Tibial nerve (tissue), 4 donors: ENCODE measurements at places on chromosomes 11 and 22. TPM values are rescaled to one million over a fixed set of nuclear protein-coding genes. Genes with fewer than 3 reads are reported as not detected.
A peak's percentile ranks its signal among the peaks of the same experiment; 100 is the strongest.

IGSF9B gene
- total RNA-seq = 2.9 TPM

OR2D2 gene
- total RNA-seq = not detected

ZNF215 gene
- total RNA-seq = 2.6 TPM

CEND1 gene
- not detected for total RNA-seq

RAB38 gene
- 4.2 TPM for total RNA-seq

RTN4RL2 gene
- total RNA-seq = 1.5 TPM

MUC2 gene
- total RNA-seq = not detected

NFRKB gene
- total RNA-seq = 18.6 TPM

TRIM3 gene
- 26.8 TPM for total RNA-seq

CRYBB1 gene
- 1.1 TPM for total RNA-seq

DNA sequence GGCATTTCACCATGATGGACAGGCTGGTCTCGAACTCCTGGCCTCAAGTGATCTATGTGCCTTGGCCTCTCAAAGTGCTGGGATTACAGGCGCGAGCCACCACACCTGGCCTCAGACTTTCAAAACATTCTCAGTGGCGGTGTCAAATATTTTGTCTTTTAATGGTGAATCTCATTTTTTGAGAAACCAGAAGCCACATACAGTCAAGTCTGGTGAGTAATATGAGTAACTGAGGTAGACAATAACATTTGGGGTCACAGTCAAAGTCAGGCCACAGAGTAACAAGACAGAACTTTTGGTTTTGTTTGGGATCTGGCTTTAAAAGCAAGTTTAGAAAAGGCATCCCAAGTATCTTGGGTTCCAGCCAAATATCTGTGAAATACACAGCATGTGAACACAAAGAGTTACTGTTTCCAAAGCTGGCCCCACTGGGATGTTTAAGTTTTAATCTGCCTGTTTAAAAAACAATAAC is 5.6 kb upstream of the TMA7B start:
- peak; percentile 18 for DNase-seq
- H3K4me3 ChIP-seq = no peak overlapping the region
- peak overlapping the region; percentile 85 for H3K27ac ChIP-seq
- H3K4me1 ChIP-seq = peaks cover 5% of the 10 kb centered on the region
- H3K27me3 ChIP-seq = no peaks in the 10 kb centered on the region

- H3K4me1 ChIP-seq = no peaks in the 10 kb centered on the region
- no peak overlapping the region for H3K4me3 ChIP-seq
- DNase-seq = no peak
- H3K27me3 ChIP-seq = no peaks in the 10 kb centered on the region
These were observed 7.5 kb downstream of the ALDH3B2 start for GRCh38 chr11:67666676-67667489.

DNA sequence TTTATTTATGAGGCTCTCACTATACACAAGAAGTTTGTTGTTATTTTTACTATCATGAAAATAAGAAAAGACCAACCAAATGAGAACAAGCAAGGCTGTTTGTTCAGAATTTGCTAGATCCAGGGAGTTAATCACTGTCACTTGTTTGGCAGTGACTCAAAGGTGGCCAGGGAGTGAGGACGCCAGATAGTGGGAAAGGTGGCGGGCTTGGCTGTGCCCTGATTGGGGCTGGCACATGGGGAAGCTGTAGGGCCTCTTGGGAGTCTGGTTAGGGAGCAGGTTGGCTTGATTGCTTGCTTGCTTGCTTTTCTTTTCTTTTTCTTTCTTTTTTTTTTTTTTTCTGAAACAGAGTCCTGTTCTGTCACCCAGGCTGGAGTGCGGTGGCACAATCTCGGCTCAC is 53.1 kb upstream of the SLC22A12 start:
- H3K27me3 ChIP-seq = no peaks in the 10 kb centered on the region
- H3K4me3 ChIP-seq = no peak overlapping the region
- DNase-seq = no peak
- no peaks in the 10 kb centered on the region for H3K4me1 ChIP-seq
- no peak overlapping the region for H3K27ac ChIP-seq

- no peaks in the 10 kb centered on the region for H3K36me3 ChIP-seq
- H3K4me3 ChIP-seq = no peak overlapping the region
- no peaks in the 10 kb centered on the region for H3K27me3 ChIP-seq
- H3K27ac ChIP-seq = no peak overlapping the region
- H3K4me1 ChIP-seq = no peaks in the 10 kb centered on the region
- no peak for DNase-seq
These were observed 8.8 kb downstream of the LAYN start for GRCh38 chr11:111549196-111549868.

GRCh38 chr11:101346591-101346990 is 217.0 kb upstream of the PGR start:
- no peak overlapping the region for H3K4me3 ChIP-seq
- H3K4me1 ChIP-seq = no peaks in the 10 kb centered on the region
- H3K36me3 ChIP-seq = no peaks in the 10 kb centered on the region
- no peaks in the 10 kb centered on the region for H3K27me3 ChIP-seq

DNA sequence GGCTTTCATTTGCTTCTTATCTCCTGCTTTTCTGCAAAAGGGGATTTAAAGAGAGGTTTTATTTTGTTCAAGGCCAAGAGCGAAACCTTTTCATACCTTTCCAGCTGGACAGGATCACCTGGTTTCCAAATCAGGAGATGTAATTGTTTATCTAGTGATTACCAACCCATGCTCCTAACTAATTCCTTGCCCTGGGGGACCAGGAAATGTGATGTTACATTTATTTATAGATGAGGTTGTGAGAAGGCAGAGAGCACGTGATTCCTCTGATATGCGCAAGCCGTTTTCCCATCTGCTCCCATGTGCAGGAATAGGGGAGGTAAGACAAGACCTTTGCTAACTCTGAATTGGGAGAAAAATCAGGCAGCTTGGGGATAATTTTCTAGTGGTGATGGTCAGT is 507.2 kb upstream of the LARGE1 start:
- no peaks in the 10 kb centered on the region for H3K4me1 ChIP-seq
- no peaks in the 10 kb centered on the region for H3K27me3 ChIP-seq
- H3K36me3 ChIP-seq = no peaks in the 10 kb centered on the region
- no peak overlapping the region for H3K4me3 ChIP-seq
- H3K27ac ChIP-seq = no peak overlapping the region
- DNase-seq = no peak

DNA sequence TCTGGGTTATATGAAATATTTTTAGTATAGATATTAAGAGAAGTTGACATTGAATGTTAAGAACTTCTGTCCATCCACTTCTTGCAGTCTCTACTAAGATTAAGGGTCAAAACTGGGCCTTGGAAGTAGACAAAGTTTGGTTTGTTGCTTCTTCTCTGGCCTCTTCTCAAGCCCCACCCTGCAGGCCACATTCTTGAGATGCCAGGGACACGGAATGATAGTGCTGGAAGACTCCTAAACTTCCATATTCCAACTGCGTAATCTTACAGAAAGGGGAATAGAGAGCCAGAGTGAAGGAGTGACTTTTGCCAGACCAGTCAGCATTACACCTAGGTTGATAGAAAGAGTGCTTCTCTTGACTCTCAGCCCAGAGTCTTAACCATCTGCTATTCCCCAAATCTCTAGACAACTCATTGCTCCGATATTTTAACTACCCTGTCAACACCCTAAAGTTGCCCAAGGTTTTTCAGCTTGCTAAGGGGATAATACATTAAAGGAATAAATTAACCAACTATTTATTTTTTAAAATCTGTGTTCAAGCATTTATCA is 136.4 kb upstream of the SYN3 start:
- no peak for DNase-seq
- H3K4me3 ChIP-seq = no peak overlapping the region
- no peaks in the 10 kb centered on the region for H3K27me3 ChIP-seq
- no peaks in the 10 kb centered on the region for H3K36me3 ChIP-seq
- no peaks in the 10 kb centered on the region for H3K4me1 ChIP-seq

DNA sequence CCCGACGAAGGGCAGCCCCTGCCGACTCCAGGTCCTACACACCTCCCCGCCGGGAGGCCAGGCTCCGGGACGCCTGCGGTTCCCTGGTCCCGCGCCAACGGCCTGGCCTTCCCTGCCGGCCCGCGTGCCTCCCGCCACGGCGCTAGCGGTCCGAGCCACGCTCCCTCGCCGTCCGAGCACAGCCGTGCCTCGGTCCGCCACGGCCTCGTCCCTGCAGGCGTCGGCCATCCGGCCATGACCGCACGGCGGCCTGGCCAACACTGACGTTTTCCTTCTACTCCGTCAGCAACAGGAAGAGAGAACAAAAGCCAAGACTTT is 532 bp downstream of the EIF4G2 start:
- peak overlapping the region; percentile 94 for H3K4me3 ChIP-seq
- peak overlapping the region; percentile 97 for H3K27ac ChIP-seq
- H3K4me1 ChIP-seq = no peaks in the 10 kb centered on the region
- peak; percentile 14 for DNase-seq
- H3K27me3 ChIP-seq = no peaks in the 10 kb centered on the region

GRCh38 chr11:65641297-65642013 is 3.6 kb downstream of the SIPA1 start:
- peaks cover 42% of the 10 kb centered on the region for H3K4me1 ChIP-seq
- peak overlapping the region; percentile 96 for H3K27ac ChIP-seq
- no peak for DNase-seq

GRCh38 chr11:115577701-115578100 is 73.5 kb upstream of the CADM1 start:
- H3K36me3 ChIP-seq = no peaks in the 10 kb centered on the region
- H3K27me3 ChIP-seq = no peaks in the 10 kb centered on the region
- H3K4me1 ChIP-seq = no peaks in the 10 kb centered on the region
- H3K27ac ChIP-seq = no peak overlapping the region
- H3K4me3 ChIP-seq = no peak overlapping the region

DNA sequence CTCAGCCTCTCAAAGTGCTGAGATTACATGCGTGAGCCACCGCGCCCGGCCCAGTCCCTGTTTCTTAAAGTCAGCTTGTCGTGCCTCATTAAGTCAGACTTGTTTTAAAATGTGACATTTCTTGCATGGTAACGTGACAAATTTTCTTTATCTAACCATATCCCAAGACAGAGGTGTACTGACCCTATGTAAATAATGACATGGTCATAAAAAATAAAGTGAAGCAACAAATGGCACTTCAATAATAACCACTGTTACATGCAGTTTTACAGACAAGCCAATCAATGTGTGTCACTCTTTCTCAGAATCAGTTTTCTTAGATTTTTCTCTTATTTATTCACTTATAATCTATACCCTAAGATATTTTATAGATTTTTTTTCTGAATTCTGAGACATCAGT is 26.5 kb upstream of the SIK2 start:
- H3K27ac ChIP-seq = no peak overlapping the region
- peaks cover 4% of the 10 kb centered on the region for H3K4me1 ChIP-seq
- no peak overlapping the region for H3K4me3 ChIP-seq

DNA sequence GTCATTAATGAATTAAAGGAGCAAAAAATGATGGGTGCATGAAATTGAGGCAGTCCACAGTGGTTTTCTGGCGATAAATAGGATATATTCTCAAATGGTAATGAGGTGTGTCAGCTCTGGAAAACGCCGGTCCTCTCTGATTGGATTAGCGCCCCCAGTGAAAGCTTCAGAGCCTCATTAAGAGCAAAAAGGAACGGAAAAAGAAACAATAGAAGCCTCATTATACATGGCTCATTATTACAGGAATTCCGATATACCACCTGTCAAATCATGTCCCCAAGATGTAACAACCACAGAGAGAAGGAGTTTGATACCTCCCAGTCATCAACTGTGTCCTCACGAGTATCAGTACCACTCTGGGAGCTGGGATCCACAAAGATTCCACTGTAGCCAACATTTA is 175.7 kb upstream of the PITPNB start:
- H3K27ac ChIP-seq = no peak overlapping the region
- DNase-seq = no peak
- no peaks in the 10 kb centered on the region for H3K4me1 ChIP-seq
- H3K4me3 ChIP-seq = no peak overlapping the region

- no peak overlapping the region for H3K4me3 ChIP-seq
- H3K36me3 ChIP-seq = no peaks in the 10 kb centered on the region
- peak; percentile 47 for DNase-seq
- no peaks in the 10 kb centered on the region for H3K27me3 ChIP-seq
- no peaks in the 10 kb centered on the region for H3K4me1 ChIP-seq
These were observed 34.8 kb upstream of the PSMA1 start for GRCh38 chr11:14554959-14555358.

GRCh38 chr22:35611891-35612576 is 5.1 kb downstream of the MB start:
- H3K27me3 ChIP-seq = no peaks in the 10 kb centered on the region
- no peak overlapping the region for H3K4me3 ChIP-seq
- DNase-seq = no peak

DNA sequence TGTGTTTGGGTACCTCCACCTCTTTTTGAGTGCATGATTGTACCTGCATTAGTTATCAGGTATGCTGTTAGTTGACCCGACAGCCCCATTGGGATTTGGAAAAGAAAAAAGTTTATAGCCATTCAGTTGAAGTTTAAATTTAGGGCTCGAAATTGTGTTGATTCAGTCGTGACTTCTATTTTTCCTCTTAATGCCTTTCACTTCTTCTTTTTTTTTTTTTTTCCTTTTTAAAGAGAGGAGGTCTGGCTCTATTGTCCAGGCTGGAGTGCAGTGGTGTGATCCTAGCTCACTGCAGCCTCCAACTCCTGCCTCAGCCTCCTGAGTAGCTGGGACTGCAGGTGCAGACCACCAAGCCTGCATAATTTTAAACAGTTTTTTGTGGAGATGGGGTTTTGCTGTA is 2.3 kb downstream of the STT3A start:
- H3K27ac ChIP-seq = no peak overlapping the region
- peaks cover 16% of the 10 kb centered on the region for H3K4me1 ChIP-seq
- H3K4me3 ChIP-seq = no peak overlapping the region
- no peak for DNase-seq
- H3K36me3 ChIP-seq = no peaks in the 10 kb centered on the region

DNA sequence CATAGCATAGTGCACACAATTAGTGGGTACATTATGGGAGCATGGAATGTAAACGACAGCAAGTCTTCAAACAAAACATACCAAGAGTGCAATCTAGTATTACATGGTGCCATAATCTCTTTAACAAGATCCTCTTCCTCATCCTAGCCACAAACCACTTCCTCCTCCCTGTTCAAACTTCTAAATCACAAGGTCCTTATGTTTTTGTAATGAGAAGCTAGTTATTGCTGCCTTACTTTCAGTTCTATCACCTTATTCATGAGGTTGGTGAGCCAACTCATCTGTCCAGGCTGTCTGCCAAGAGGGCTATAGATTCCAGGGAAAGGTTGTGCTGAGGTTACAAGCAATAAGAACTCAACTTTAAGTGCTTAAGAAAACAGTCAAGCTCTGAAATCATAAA is 195.4 kb upstream of the ARHGAP20 start:
- DNase-seq = no peak
- H3K36me3 ChIP-seq = no peaks in the 10 kb centered on the region
- H3K27ac ChIP-seq = no peak overlapping the region
- no peaks in the 10 kb centered on the region for H3K4me1 ChIP-seq
- no peak overlapping the region for H3K4me3 ChIP-seq

- H3K27me3 ChIP-seq = peaks cover 28% of the 10 kb centered on the region
- H3K4me3 ChIP-seq = peak within 1 kb of the TSS; percentile 39
- DNase-seq = peak; percentile 73
- H3K4me1 ChIP-seq = no peaks in the 10 kb centered on the region
- no peak within 1 kb of the TSS for H3K27ac ChIP-seq
These were observed at the start of gene NTM for GRCh38 chr11:131370090-131370751. TSS of gene NTM (plus strand) at chr11:131370615.
